ENCODE measurements at places on chromosomes 3 and 15.

GRCh38 chr3:53989946-53990345 lies 98.3 kb upstream of the SELENOK start:
- DNase-seq = no peak

- DNase-seq = no peak
Observed at GRCh38 chr15:83115410-83115809, 8.0 kb downstream of the TM6SF1 start.

- DNase-seq = no peak
Observed at GRCh38 chr3:156449710-156450574, 105.0 kb downstream of the SSR3 start.

DNA sequence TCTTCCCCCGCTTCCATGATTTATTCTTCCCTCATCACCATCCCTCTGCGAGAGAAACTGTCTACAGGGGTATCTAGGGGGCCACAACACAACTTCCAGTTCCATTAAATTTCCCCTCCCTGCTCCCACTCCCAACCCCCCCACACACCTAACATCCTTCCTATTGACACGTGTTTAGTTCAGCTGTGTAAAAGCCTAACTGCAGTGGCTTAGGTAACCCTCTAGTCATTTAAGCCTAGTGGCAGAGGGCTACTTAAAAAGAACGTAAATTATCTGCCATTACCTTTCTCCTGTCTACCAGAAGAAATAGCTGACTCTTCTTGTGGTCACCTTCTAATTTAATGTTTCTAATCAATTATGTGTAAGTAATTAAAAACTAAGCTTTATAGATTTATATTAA lies 56.3 kb downstream of the ZNF148 start:
- no peak for DNase-seq

- no peak for DNase-seq
Observed at GRCh38 chr3:141642215-141642614, 95.9 kb upstream of the RNF7 start.

- no peak for DNase-seq
Observed at GRCh38 chr3:56415652-56416051, 52.6 kb downstream of the ERC2 start.

- no peak for DNase-seq
Observed at GRCh38 chr3:137998121-137999042, 11.6 kb upstream of the CLDN18 start.

DNA sequence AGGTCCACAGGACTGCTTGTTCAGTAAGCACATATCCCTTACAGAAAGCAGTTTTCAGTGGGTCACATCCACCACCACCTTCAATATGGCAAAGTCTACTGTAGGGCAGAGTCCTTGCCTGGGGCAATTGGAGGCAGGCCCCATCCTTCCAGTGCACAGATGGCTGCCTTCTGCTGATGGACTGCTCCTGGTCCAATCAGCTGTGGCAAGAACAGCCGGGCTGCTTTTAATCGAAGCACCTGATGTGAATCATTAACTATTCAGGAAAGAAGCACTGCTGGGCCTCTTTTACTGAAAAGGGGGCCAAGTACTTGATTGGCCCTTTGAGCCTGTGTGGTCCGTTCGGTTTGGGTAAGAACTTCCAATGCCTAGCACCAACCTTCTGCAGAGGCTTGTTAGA lies 24.4 kb downstream of the LARS2 start:
- DNase-seq = no peak

GRCh38 chr15:77024273-77025082 lies 29.6 kb downstream of the PSTPIP1 start:
- peak; percentile 50 for DNase-seq

GRCh38 chr15:75673426-75674235 lies 25.9 kb downstream of the SNX33 start:
- DNase-seq = no peak

GRCh38 chr3:69386556-69387385 lies 883 bp upstream of the FRMD4B start:
- no peak for DNase-seq

DNA sequence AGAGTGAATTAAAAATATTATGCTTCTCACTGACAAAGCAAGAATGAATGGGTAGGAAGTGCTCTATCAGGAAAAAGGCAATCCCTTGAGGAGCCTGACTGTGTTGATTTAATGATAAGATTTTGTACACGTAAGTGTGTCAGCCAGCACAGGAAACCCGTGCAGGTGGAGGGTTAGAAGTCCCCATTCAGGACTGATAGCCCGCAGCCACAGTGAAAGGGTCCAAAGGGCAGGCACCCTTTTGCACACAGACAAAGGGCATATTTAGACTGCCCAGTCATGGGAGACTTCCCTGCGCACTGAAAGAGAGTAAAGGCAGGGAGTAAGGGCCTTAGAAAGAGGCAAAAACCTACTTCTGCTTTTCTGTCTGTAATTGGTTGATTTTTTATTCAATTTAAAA lies 26.4 kb upstream of the SKIL start:
- DNase-seq = no peak

- DNase-seq = no peak
Observed at GRCh38 chr15:99016680-99017321, 9.2 kb upstream of the PGPEP1L start.

DNA sequence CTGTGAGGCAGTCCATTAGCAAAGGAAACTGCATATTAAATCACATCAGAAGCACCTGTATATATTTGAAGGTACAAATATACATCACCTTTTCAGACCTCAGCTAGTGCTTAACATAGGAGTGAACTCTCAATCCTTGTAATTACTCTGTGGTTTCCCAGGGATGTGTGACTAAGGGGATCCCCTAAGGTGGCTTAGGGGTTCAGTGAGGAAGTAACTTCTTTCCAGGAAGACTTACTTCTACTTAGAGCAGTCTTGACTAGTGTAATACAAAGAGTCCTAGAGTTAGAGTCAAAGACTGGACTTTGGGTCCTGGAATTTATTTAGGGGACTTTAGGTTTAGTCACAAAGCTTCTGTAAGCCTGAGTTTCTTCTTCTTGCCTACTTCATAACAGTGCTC lies 8.7 kb upstream of the SUMF1 start:
- DNase-seq = no peak

- no peak for DNase-seq
Observed at GRCh38 chr15:67019884-67020520, 45.4 kb upstream of the SMAD3 start.

- no peak for DNase-seq
Observed at GRCh38 chr15:25985165-25985564, 122.0 kb upstream of the ATP10A start.

- DNase-seq = no peak
Observed at GRCh38 chr15:61474796-61475195, 245.7 kb upstream of the RORA start.

- no peak for DNase-seq
Observed at GRCh38 chr15:35182841-35183479, 97.9 kb upstream of the NANOGP8 start.
